Uterus (tissue), 4 donors: ENCODE measurements at places on chromosomes 11 and 22. TPM values are rescaled to one million over a fixed set of nuclear protein-coding genes. Genes with fewer than 3 reads are reported as not detected.

DNA sequence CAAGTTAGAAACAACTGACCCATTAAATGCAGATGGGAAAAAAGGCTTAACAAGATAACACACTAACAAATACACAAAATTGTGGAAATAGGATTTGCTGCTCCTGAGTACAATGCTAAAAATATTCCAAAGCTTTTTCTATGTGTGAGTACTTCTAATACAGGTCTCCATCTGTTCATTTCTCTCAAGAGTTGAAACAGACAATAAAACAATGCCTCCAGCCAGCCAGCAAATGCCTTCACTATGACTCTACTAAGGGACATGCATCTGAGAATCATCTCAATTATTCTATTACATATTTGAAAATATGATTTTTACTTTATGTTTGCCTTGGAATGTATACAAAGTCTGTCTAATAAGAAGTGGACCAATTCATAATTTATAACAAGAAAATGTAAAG lies 119.0 kb downstream of the CADM1 start:
- DNase-seq: no peak
- no peak overlapping the region for H3K4me3 ChIP-seq
- no peaks in the 10 kb centered on the region for H3K36me3 ChIP-seq
- H3K27me3 ChIP-seq: no peaks in the 10 kb centered on the region

GRCh38 chr22:37905534-37906363 lies at the start of gene MICALL1:
Gene MICALL1 (plus strand): TSS chr22:37906297. CDS start chr22:37906423, 126 bp downstream.
- H3K27me3 ChIP-seq: no peaks in the 10 kb centered on the region
- H3K27ac ChIP-seq: peak within 1 kb of the TSS; percentile 94
- H3K36me3 ChIP-seq: no peaks in the 10 kb centered on the region
- DNase-seq: peak; percentile 73
- H3K4me1 ChIP-seq: peaks cover 8% of the 10 kb centered on the region

GRCh38 chr22:30591191-30591587 lies 521 bp downstream of the PES1 start:
- H3K4me1 ChIP-seq: peaks cover 9% of the 10 kb centered on the region
- H3K27me3 ChIP-seq: no peaks in the 10 kb centered on the region
- peak overlapping the region; percentile 83 for H3K27ac ChIP-seq
- H3K4me3 ChIP-seq: peak overlapping the region; percentile 90

DNA sequence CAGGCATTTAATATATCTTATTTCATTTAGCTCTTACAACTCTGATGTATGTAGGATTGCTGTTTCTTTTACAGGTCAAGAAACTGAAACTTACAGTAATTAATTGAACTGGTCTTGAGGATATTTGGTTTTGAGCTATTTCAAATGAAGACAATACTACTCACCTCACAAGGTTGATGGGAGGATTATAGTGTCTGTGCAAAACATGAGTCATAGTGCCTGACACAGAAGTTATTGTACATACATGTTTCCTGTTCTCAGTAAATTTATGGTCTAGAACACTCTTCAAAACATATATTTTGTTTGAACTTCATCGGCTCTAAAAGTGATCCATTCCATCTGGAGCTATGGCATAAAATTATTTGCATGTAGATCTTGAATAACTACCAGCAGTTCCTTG lies 61.9 kb downstream of the CECR2 start:
- no peaks in the 10 kb centered on the region for H3K27me3 ChIP-seq
- H3K4me3 ChIP-seq: no peak overlapping the region
- H3K36me3 ChIP-seq: no peaks in the 10 kb centered on the region

DNA sequence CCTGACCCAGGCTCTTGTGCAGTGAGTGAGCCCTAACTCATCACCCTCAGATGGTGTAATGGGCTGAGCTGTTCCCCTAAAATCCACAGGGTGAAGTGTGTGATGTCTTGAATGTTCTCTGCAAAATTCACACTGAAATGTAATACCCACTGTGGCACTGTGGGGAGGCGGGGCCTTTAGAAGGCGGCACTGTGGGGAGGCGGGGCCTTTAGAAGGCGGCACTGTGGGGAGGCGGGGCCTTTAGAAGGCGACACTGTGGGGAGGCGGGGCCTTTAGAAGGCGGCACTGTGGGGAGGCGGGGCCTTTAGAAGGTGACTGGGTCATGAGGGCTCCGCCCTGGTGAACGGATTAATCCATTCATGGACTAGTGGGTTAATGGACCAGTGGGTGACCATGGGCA lies 33.0 kb downstream of the CHID1 start:
- no peak for DNase-seq
- H3K27ac ChIP-seq: no peak overlapping the region
- H3K36me3 ChIP-seq: no peaks in the 10 kb centered on the region
- H3K27me3 ChIP-seq: no peaks in the 10 kb centered on the region

Gene RAG2
- not detected for total RNA-seq

Gene GLB1L2
- total RNA-seq: 28.2 TPM
